Liver (tissue), 10 donors: ENCODE measurements at places on chromosomes 4 and X. TPM values are rescaled to one million over a fixed set of nuclear protein-coding genes. Genes with fewer than 3 reads are reported as not detected.

ARAP2 gene
- total RNA-seq, result 23.6 TPM

GRCh38 chr4:169068423-169068822 lies 58.4 kb upstream of the CBR4 start:
- no peak for DNase-seq
- no peaks in the 10 kb centered on the region for H3K27me3 ChIP-seq
- H3K4me3 ChIP-seq, result no peak overlapping the region
- peaks cover 14% of the 10 kb centered on the region for H3K4me1 ChIP-seq
- no peak overlapping the region for H3K27ac ChIP-seq
- H3K36me3 ChIP-seq, result no peaks in the 10 kb centered on the region

- H3K27me3 ChIP-seq, result no peaks in the 10 kb centered on the region
- no peak overlapping the region for H3K4me3 ChIP-seq
- no peak for DNase-seq
- no peak overlapping the region for H3K27ac ChIP-seq
- no peaks in the 10 kb centered on the region for H3K4me1 ChIP-seq
These were observed 136.1 kb upstream of the STIM2 start for GRCh38 chr4:26724534-26724933.

DNA sequence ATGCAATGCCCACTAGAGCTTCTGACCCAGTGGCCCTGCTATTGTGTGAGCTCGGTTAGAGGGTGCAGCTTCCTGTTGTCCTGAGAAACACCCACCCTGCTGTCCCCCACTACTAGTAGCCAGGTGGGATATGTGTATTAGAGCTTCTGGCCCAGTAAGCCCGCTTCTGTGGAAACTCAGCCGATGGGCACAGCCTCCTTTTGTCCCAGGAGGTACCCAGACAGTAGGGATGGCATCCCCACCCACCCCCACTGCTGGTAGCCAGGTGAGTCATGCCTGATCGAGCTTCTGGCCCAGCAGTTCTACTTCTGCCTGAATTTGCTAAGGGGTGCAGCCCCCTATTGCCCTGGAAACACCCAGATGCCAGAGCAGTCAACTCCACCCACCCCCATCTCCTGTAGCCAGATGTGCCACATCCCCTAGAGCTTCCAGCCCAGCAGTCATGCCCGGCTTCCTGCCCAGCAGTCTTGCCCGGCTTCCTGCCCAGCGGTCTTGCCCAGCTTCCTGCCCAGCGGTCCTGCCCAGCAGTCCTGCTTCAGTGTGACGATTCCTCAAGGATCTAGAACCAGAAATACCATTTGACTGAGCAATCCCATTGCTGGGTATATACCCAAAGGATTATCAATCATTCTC lies 162.7 kb upstream of the KLF8 start:
- H3K4me1 ChIP-seq, result no peaks in the 10 kb centered on the region
- no peak for DNase-seq
- H3K4me3 ChIP-seq, result no peak overlapping the region
- no peaks in the 10 kb centered on the region for H3K27me3 ChIP-seq

DNA sequence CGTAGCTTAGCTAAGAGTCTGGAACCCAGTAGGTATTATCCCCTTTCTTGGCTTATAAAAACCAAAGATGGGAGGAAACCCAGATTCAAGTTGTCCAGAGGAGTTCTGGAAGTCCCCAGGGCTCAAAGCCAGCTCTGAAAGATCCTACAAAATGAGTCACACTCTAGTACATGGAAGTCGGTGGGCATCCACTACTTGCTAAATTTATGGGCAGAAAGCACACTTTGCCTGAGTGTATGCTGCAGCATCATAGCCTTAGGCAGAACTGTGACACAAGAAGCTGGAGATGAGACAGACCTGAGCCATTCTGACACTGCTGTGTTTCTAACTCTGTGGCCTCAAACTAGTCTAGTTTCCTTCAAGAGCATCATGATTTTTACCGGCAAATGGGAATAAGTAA lies 429.3 kb downstream of the AFF2 start:
- H3K36me3 ChIP-seq, result no peaks in the 10 kb centered on the region
- DNase-seq, result no peak
- H3K4me1 ChIP-seq, result no peaks in the 10 kb centered on the region
- H3K27ac ChIP-seq, result no peak overlapping the region
- H3K27me3 ChIP-seq, result no peaks in the 10 kb centered on the region
